ENCODE measurements at places on chromosomes 1 and 21.
A peak's percentile ranks its signal among the peaks of the same experiment; 100 is the strongest.

DNA sequence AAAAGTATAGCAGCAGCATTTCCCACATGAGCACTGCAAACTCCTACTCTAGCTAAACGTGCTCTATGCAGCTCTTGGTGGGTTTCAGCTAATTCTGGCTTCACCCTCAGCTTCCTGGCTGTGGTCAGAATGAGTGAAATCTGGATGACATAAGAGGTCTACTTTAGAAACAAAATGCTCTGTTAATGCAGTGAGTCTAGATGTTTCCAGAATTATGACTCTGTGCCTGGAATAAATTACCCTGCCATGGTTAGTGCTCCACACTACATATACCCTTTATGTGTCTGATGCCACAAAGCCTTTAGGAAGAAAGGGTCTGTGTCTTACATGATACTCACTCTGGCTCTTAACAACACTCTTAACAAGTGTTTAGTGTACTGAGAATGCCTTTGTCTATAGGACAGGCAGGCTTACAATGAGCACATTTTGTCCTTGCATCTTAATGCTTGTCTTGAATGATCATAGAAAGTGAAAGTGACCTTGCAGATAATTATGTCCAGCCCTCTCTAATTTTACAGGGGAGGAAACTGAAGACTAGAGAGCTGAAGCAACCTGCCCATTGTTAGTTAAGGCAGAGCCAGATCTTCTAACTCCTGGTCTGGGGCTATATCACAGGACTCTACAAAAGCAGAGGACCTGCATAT is 9.2 kb downstream of the S100A10 start:
- DNase-seq, result no peak

DNA sequence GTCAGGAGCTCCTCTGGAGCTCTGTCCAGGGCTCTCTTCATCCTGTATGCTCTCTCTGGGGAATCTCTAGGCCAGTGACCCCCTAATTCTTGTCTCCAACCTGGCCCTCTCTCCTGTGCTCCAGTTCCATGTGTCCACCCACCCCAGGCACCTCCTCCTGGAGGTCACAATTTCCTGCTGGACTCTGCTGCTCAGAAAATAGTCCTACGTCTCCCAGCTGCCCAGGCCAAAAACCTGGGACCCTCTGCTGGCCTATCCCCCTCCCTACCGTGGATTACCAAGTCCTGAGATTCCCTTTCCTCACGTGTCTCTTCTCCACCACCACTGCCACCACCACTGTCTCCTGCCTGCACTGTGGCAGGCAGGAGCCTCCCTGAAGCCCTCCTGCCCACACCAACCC is 11.7 kb downstream of the NES start:
- DNase-seq, result no peak

- DNase-seq, result no peak
Measured at GRCh38 chr1:80258659-80259058, 1252.1 kb upstream of the ADGRL4 start.

GRCh38 chr1:187956975-187957374 is 1128.2 kb downstream of the PLA2G4A start:
- no peak for DNase-seq

DNA sequence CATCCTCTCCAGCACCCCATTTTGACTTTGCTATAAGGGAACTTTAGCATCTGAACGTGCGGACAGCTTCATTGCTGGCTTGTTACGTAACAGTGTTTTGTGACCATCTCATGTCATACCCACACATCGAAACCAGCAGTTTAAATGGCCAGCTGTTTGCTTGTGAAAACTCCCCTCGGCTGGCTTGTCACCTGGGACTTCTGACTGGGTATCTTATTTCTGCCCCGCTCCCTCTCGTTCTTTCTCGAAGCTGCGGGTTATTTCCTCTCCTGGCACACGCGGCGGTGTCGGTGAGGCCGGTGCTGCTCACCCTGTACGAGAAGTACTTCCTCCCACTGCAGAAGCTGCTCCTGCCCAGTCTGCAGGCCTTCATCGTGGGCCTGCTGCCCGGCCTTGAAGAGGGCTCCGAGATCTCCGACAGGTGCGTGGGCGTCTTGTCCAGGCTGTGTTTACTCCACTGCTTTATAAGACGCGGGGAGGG is 43.5 kb downstream of the DOP1B start:
- DNase-seq, result no peak

- DNase-seq, result no peak
Measured at GRCh38 chr1:11960715-11961114, 19.5 kb upstream of the MFN2 start.

GRCh38 chr1:98903261-98903660 is 101.4 kb downstream of the PLPPR5 start:
- peak; percentile 47 for DNase-seq

- DNase-seq, result no peak
Measured at GRCh38 chr21:38741950-38742256, 63.8 kb upstream of the ETS2 start.

GRCh38 chr1:170674239-170674638 is 10.3 kb downstream of the PRRX1 start:
- DNase-seq, result no peak

GRCh38 chr1:104406728-104407127 is 657.0 kb downstream of the AMY1C start:
- peak; percentile 5 for DNase-seq

DNA sequence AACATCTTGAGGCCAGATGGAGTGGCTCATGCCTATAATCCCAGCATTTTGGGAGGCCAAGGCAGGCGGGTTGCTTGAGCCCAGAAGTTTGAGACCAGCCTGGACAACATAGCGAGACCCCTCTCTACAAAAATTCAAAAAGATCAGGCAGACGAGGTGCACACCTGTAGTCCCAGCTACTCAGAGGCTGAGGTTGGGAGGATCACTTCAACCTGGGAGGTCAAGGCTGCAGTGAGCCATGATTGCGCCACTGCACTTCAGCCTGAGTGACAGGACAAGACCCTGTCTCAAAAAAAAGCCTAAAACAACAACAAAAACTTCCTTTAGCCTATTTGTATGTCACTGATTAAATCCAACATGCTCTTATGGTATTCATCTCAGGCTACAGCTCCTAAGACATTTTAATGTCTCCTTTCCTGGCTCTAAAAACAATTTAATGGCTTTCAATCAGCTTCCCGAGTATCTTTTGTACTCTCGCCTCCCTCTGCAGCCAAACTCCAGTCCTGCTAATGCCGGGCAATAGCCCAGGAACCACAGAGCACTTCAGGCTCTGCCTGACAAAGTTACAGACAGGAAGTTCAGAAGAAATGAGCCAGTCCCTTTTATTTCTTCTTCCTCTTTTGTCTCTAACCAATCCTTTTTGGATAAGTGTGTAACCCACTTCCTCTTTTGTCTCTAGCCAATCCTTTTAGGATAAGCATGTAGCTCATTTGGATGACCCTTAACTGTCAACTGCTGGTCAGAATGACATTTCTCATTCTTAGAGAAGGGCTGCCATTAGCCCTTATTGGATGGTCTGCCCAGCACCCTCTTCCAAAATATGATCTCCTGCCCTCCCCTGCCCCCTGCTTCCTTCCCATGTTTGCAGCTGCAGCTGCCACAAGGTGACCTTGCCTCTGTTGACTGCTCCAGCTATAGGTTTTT is 6.6 kb upstream of the DOP1B start:
- DNase-seq, result peak; percentile 53

DNA sequence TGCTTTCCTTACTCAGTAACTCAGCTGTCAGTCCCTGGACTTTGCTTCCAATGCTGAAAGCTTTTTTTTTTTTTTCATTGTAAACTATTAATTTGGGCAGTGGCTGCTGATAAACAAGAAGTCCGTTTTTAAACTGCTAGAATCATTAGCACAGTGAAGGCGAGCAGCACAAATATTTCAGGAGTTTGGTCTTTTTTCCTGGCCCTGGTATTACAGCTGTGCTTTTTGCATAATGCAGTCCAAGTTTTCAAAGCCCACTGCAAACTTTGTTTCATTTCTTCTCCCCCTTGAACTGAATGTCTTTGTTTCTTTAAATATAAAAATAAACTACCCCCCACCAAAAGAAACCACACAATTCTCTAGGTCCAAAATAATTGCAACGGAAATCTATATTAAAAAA is 6.6 kb downstream of the GLIS1 start:
- no peak for DNase-seq

DNA sequence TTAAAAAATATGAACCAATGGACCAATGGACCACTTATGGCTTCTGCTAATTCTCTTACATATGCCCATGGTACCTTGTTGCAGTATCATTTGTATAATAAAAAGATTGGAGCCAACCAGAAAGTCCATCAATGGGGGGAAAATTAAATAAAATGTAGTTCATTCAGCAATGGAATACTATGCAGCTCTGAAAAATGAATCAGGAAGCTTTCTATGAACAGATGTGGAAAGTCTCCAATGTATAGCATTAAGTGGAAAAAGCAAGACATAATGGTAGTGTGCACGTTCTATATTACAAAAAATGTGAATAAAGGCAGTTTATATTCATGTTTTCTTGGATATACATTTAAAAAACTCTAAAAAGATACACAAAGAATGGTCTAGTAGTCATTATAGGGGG is 101.3 kb downstream of the KCNJ15 start:
- no peak for DNase-seq

- peak; percentile 23 for DNase-seq
Measured at GRCh38 chr1:188170411-188170810, 1341.7 kb downstream of the PLA2G4A start.

DNA sequence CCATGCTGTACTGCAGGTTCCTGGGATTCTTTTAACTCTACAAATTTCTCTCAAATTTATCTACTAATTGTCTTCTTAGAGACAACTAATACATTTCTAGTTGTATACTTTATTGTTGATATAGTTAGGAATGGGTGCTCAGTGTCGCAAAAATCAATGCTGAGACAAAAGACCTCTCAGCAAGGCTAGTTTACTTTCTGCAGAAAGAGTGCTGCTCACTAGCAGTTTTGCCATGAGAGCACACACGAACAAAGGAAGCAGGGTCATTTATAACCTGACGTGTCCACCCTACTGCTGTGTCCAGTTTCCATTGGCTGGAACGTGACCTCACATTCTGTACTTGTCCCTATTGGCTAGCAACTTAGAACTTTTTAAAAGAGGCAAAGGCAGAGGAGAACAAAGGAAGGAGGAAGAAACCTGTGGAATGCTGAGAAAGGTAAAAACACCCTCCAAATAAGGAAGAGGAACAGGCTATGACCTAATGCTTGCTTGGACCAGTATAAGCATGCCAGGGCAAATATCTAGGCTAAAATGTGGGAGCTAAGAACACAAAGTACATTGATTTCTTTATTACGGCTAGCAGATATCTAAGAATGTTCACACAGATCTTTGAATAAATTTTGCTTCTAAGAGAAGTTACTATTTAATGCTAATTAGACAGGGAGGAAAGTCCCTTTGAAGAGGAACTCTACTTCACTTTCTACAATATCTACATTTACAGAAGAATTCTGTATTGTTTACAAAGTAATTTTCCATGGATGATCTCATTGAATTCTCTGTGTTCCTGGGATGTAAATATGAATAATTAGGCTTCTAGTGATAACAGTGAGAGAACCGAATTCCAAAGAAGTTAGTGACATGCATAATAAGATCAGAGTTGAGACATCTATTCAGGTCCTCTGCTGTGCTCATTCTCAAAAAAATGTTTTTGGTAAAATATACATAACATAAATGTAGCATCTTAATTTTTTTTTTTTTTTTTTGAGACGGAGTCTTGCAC is 86.0 kb upstream of the MAP10 start:
- no peak for DNase-seq

GRCh38 chr1:37705399-37705798 is 13.1 kb downstream of the CDCA8 start:
- no peak for DNase-seq

- DNase-seq, result peak; percentile 41
Measured at GRCh38 chr1:155173478-155174323, at the start of gene TRIM46. TRIM46 (plus strand) TSS chr1:155173849; CDS start chr1:155173967, 118 bp downstream.
